ENCODE measurements at places on chromosomes 12 and 14.

DNA sequence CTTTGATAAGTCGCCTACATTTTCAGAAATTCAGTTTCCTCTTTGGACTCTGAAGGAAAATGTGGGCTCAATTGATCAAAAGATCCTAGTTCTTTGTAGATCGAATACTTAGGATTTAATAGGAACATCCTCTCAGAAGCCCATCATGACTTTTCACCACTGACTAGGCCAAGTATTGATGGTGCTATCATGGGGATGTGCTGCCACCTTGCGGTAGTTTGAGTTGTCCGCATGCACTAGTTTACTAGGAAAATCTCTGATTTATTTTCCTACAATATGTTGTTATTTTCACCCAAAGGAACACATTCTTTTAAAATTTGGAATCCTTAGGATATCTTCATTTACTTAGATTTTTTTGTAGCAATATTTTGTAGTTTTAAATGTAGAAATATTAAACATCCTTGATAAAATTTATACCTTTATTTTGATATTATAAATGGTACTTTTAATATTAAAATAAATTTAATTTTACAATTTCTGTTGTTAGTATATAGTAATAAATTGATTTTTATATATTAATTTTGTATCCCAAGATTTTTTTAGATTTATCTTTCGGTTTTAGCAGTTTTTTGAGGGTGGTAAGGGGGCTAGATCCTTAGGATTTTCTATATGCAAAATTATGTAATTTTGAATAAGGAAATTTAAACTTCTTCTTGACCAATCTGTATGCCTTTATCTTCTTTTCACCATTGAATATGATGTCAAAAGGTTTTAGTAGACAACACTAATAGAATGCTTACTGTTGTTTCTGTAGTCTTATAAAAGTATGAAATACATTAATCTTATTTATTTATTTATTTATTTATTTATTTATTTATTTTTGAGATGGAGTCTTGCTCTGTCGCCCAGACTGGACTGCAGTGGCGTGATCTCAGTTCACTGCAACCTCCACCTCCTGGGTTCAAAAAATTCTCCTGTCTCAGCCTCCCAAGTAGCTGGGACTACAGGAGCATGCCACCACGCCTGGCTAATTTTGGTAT lies 52.9 kb upstream of the OR9K2 start:
- peak; percentile 80 for DNase-seq

- DNase-seq: peak; percentile 94
These were observed at the start of gene YEATS4 for GRCh38 chr12:69359531-69360347. Gene YEATS4 (plus strand): TSS chr12:69359743. CDS start chr12:69359973, 230 bp downstream.

GRCh38 chr14:58639842-58640484 lies 2.2 kb downstream of the DACT1 start:
- DNase-seq: peak; percentile 59

DNA sequence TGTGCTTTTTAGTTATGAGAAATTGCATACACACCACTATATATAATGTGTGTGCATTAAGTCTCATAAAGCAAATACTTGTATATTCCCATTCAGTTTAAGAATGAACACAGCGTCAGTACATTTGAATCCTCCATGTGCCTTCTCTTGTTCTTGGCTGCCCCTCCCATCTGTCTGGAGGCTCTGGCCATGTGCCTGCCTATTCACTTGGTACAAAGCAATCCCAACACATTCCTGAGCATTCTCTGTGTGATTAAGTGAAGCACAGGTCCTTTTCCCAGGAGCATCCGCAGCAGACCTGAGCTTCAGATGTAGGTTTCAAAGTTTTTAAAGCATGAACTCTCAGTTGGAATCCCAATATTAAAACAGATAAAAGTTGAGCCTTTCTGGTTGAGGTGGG lies 58.7 kb downstream of the POLR3B start:
- no peak for DNase-seq

- DNase-seq: no peak
These were observed 435.0 kb downstream of the NELL2 start for GRCh38 chr12:44441155-44441554.

GRCh38 chr14:60245380-60246177 lies 3.4 kb upstream of the PPM1A start:
- DNase-seq: no peak

GRCh38 chr14:103897075-103897947 lies 30.9 kb upstream of the TDRD9 start:
- no peak for DNase-seq

GRCh38 chr14:54127526-54127925 lies 170.9 kb upstream of the BMP4 start:
- DNase-seq: peak; percentile 47

DNA sequence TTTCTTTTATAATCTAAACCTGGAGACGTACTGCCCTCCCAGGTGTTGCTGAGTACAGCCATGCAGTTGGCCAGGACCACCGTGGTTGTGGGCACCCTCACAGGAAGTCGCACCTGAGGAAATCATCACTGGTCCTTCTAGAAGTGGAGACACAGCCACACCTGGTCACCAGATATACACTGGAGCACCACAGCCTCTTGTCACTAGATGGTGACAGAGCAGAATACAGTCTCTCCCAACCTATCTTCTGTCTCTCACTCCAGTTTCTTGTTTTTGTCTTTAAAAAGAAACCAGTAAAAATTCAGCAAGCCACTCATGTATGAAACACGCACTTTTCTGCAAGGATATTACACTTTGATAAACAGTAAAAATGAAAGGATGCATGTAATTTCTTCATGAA lies 43.1 kb upstream of the GPHB5 start:
- no peak for DNase-seq

DNA sequence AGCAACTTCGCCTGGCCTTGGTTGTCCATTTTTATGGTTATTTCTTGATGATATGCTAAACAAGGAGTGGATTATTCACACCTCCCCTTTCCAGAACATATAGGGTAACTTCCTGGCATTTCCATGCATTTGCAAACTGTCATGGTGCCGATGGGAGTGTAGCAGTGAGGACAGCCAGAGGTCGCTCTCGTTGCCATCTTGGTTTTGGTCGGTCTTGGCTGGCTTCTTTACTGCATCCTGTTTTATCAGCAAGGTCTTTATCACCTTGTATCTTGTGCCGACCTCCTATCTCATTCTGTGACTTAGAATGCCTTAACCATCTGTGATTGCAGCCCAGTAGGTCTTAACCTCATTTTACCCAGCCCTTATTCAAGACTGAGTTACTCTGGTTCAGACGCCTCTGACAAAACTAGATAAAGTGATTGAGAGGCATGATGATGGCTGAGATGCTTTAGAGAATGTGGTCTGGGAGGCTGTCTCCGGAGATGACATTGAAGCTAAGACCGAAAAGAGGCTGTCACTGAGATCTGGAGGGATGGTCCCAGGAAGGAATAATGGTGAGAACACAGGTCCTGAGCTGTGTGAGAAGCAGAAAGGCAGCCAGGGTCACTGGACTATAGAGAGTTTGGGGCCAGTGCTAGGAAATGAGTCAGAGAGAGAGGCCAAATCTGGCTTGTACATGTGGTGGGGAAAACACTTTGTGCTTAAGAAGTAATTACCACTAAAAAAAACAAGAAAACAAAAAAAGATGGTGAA lies 2.9 kb downstream of the GLT1D1 start:
- no peak for DNase-seq

DNA sequence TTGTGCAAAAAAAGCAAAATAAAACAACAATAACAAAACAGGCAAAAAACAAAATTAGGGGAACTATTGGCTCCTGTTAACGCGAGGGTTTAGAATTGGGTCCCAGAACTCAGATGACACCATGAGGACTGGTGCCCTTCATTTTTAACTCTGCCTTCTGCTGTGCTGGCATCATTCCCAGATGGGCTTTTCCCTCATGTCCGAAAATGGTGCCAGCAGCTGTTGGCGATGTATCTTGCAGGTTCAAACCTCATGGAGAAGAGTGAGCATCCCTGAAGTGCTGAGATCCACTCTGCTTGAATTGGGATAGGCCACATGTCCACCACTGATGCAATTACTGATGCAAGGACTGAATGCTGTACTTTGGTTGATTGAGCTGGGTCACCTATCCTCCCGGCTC lies 61.1 kb downstream of the MYRFL start:
- DNase-seq: no peak

DNA sequence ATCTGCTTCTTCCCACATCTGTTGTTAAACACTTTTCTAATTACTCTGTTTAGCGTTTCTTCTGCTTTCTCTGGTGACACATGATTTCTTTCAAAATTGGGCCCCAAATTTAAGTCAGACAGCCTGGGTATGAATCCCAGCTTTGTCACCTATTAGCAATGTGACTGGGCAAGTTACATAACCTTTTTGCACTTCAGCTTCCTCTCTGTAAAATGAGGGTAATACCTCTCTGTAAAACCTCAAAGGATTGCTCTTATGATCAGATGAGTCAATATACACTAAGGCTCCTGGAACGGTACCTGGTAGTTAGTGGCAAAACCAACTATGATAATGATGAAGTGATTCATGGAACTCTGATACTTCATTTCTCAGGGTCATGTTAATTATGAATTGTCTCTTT lies 33.0 kb downstream of the E2F7 start:
- DNase-seq: no peak

DNA sequence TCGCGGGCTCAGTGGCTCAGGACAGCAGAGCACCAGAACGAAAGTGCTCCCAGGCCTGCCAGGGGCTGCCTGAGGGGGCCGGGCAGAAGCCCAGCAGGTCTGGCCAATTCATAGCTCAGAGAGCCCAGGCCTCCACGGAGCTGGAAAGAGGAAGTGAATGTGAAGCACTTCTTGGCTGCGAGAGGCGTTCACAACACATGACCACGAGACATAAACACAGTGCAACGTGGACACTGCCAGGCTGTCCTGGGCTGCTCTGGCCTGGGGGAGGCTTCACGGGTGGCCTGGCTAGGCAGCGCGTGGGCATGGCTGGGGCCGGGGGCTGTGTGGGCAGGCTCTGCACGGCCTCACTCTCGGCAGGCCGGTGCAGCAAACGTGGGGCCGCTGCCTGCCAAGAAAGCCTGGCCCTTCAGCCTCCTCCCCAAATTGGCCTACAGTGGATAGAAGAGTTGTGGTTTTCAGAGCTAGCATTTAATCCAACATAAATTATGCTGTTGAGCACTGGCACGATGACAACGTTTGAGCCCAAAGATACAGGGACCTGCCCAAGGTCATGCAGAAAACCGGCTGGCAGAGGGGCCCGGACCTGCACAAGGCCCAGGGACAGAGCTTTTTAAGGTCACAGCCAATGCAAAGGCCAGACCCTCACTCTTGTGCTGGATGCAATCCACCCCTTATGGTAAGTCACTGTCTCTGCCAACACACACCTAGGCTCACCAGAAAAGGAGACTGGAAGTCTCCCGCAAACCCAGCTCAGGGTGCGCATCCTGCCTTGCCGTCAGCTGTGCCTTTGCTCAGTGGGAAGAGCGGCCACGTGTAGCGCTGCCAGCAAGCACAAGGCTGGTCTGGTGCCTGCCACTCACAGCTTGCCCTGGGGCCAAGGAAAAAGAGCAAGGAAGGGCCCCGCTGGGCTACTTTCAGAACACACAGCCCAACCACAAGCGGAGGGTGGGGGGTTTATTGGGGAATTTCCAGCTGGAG lies 8.6 kb downstream of the SLC25A29 start:
- DNase-seq: peak; percentile 50

DNA sequence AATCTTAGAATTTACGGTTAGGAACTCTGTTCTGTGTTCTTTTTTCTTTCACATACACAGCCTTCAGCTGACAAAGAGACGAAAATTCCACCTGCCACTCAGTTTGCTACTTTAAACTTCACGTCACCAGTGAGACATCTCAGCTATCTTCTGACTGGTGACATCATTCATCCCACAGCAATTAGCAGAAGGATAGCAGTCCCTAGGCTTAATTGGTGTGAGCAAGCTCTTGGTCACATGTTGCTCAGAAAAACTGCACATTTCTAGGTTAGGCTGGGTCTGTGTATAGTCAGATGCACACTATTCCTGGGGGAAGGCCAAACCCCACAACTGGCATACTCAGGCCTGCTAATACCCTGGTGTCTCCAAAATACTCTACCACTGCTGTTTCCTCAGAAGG lies 23.9 kb downstream of the SLC7A7 start:
- no peak for DNase-seq

- no peak for DNase-seq
These were observed 505 bp downstream of the KCNC2 start for GRCh38 chr12:75208856-75209811.

GRCh38 chr12:63305901-63306875 lies 155.2 kb upstream of the AVPR1A start:
- no peak for DNase-seq

DNA sequence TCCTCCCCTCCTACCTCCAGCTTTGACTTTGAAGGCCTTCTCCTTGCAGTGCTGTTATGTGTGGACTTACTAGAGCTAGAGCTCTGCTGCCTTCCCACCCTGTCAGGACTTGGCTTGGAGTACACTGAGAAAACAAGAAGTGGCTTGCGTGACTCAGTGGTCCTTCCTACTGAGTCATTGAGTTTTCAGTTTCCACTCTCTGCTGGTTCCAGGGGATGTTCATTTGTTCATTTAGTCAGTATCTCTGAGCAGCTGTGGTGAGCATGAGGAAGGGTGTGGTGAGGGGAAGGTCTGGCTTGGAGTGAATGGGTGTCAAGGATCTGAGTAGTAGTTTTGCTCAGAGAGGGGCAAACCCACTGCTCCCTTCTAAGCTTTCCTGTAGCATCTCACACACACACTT lies 17.2 kb upstream of the ELK3 start:
- no peak for DNase-seq

GRCh38 chr14:63710497-63710896 lies 17.4 kb downstream of the SGPP1 start:
- no peak for DNase-seq

DNA sequence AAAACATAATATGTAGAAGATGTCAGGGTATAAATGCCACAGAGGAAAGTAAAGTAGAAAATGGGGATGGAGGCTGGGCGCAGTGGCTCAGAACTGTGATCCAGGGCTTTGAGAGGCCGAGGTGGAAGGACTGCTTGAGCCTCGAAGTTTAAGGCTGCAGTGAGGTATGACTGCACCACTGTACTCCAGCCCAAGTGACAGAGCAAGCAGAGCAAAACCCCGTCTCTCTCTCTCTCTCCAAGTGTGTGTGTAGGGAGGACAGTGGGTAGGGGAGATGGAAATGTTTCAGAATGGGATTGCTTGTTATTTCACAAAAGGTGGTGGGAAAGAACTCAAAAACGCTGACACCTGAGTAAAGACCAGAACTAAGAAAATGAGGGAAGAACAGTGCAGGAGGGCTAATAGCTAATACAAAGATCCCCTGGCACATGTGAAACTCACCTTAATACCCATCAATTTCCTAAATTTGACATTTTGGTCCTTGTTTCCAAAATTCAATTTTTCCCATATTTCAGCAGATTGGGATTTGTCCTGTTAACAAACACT lies 5.7 kb upstream of the ZCCHC8 start:
- no peak for DNase-seq

- DNase-seq: no peak
These were observed 27.8 kb downstream of the SNRNP35 start for GRCh38 chr12:123485756-123486155.

Data from dermis microvascular lymphatic vessel endothelial cell (primary cell).